ENCODE measurements at places on chromosomes 5 and 9.

- H3K27me3 ChIP-seq, result no peaks in the 10 kb centered on the region
- H3K27ac ChIP-seq, result no peak overlapping the region
- H3K36me3 ChIP-seq, result no peaks in the 10 kb centered on the region
Measured at GRCh38 chr5:91420879-91421278, 37.8 kb upstream of the ARRDC3 start.

DNA sequence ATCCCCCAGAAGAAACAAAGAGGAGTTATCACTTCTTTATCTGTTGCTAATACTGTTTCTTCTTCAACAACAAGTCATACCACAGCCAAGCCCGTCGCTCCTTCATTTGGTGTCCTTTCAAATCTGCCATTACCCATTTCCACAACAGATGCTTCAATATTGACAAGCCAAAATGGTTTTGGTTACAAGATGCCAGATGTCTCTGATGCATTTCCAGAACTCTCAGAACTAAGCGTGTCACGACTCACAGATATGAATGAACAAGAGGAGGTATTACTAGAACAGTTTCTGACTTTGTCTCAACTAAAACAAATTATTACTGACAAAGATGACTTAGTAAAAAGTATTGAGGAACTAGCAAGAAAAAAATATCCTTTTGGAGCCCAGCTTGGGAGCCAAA is 16.0 kb upstream of the HAND1 start:
- H3K4me1 ChIP-seq, result no peaks in the 10 kb centered on the region
- H3K36me3 ChIP-seq, result no peaks in the 10 kb centered on the region
- no peak overlapping the region for H3K27ac ChIP-seq
- no peak for DNase-seq
- no peaks in the 10 kb centered on the region for H3K27me3 ChIP-seq

GRCh38 chr5:149639737-149640136 is 58.4 kb downstream of the ARHGEF37 start:
- DNase-seq, result no peak
- H3K4me3 ChIP-seq, result no peak overlapping the region
- H3K27ac ChIP-seq, result peak overlapping the region; percentile 46
- H3K36me3 ChIP-seq, result no peaks in the 10 kb centered on the region

- H3K27me3 ChIP-seq, result no peaks in the 10 kb centered on the region
- no peak for DNase-seq
- H3K4me3 ChIP-seq, result no peak overlapping the region
- H3K4me1 ChIP-seq, result peaks cover 27% of the 10 kb centered on the region
- no peaks in the 10 kb centered on the region for H3K36me3 ChIP-seq
Measured at GRCh38 chr9:4982721-4983482, 2.2 kb upstream of the JAK2 start.

Measured in vagina (tissue), 2 donors.